ENCODE measurements at places on chromosomes 5 and 9.

- DNase-seq = no peak
Measured at GRCh38 chr5:33491941-33492340, 51.2 kb downstream of the TARS1 start.

DNA sequence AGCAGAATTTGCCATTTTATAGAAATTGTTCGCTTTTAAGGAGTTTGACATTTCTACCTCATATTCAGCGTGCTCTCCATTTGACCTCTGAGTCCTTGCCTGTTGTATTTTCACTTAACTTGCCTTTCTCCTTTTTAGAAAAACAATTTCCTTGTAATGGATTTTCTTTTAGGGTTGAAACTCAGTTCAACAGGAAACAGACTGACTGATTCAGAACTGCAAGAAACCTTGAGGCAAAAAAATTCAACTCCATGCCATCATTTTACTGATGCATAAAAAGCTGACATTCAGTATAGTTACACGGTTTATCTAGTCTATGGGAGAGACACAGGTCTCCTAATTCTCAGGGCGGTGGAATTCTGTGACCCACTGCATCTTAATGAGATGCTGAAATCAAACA is 59.8 kb downstream of the MRPS30 start:
- no peak for DNase-seq

GRCh38 chr5:2863675-2864433 is 112.4 kb upstream of the IRX2 start:
- no peak for DNase-seq

GRCh38 chr5:135874461-135874860 is 21.2 kb downstream of the IL9 start:
- no peak for DNase-seq

DNA sequence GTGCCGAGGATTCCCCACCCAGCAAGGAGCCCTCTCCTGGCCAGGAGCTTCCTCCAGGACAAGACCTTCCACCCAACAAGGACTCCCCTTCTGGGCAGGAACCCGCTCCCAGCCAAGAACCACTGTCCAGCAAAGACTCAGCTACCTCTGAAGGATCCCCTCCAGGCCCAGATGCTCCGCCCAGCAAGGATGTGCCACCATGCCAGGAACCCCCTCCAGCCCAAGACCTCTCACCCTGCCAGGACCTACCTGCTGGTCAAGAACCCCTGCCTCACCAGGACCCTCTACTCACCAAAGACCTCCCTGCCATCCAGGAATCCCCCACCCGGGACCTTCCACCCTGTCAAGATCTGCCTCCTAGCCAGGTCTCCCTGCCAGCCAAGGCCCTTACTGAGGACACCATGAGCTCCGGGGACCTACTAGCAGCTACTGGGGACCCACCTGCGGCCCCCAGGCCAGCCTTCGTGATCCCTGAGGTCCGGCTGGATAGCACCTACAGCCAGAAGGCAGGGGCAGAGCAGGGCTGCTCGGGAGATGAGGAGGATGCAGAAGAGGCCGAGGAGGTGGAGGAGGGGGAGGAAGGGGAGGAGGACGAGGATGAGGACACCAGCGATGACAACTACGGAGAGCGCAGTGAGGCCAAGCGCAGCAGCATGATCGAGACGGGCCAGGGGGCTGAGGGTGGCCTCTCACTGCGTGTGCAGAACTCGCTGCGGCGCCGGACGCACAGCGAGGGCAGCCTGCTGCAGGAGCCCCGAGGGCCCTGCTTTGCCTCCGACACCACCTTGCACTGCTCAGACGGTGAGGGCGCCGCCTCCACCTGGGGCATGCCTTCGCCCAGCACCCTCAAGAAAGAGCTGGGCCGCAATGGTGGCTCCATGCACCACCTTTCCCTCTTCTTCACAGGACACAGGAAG is 120.2 kb downstream of the RGS3 start:
- no peak for DNase-seq

DNA sequence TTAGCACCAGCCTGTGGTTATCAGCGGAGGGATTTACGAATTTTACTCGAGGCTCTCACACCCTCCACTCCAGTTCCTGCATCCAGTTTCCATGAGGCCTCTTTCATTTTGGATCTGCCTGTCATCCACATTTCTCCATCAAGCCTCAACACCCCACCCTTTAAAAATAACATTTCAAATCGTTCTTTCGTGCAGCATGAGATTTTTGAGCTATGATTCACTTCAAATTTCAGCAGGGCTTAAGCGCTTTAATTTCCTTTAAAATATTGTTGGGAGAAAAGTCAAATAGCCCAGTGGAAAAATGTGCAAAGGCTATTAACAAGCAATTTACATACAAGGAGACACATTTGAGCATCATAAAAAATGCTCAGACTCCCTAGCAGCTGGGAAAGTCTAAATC is 103.2 kb downstream of the MSX2 start:
- no peak for DNase-seq

DNA sequence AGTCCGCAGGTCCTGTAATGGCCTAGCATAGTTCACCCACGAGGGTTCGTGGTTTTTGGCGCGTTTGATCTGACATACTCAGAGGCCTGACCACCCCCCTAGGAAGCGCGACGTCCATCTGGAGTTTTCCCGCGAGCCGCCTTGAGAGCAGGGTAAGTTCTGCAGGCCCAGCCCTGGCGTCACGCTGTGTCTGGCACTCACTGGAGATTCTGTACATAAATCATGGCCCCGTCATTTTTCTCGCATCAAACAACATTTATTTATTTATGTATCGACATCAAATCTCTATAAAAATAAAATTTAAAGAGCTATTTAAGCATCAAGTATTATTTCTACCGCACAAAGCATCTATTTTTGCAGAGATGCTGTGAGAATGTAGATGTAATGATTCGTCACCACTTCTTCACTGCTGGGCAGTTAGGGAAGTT is 437 bp upstream of the TRIM41 start:
- no peak for DNase-seq

DNA sequence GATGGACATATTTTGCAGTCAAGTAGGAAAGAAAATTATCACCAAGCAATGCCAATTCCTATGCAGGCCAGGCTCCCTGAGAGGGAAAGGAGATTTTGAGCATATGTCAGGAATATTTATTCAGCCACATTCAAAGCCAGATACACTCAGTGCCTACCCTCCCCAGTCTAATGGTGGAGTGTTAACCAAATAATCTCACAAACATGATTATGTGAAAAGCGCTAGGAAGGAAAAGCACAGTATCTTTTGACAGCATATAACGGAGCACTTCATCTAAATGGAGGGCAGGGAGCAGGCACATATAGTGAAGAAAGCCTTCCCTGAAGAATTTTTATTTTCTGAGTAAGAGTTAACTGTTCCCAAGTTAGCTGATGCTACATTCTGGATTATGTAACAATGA is 80.3 kb upstream of the SLC30A5 start:
- DNase-seq = no peak

- DNase-seq = peak; percentile 89
Measured at GRCh38 chr5:179550511-179551342, at the start of gene RUFY1. Gene RUFY1 (plus strand): TSS chr5:179550554. CDS start chr5:179550570, 16 bp downstream.

GRCh38 chr9:121252104-121252851 is 15.7 kb upstream of the GSN start:
- no peak for DNase-seq

DNA sequence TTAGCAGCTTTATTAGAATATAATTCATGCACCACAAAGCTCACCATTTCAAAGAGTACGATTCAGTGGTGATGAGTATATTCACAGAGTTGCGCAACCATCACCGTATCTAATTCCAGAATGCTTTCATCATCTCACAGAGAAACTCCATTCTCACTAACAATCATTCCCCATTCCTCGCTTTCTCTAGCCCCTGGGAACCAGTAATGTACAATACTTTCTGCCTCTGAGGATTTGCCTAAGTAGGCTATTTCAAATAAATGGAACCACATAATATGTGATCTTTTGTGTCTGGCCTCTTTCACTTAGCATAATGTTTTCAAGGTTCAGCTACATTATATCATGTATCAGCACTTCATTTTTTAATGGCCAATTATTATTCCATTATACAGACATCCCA is 145.1 kb upstream of the ADAMTS16 start:
- no peak for DNase-seq

- DNase-seq = peak; percentile 70
Measured at GRCh38 chr5:59020611-59021285, 437.9 kb downstream of the RAB3C start.

- no peak for DNase-seq
Measured at GRCh38 chr5:154571325-154572035, 93.5 kb upstream of the HAND1 start.

- DNase-seq = no peak
Measured at GRCh38 chr5:68454766-68455165, 239.2 kb downstream of the PIK3R1 start.

GRCh38 chr9:119365291-119366027 is 3.8 kb downstream of the BRINP1 start:
- peak; percentile 17 for DNase-seq

GRCh38 chr5:135543001-135543484 is 7.3 kb upstream of the NEUROG1 start:
- no peak for DNase-seq

All from activated CD4-positive, alpha-beta T cell treated with anti-CD3 and anti-CD28 coated beads for 36 hours (primary cell).